ENCODE measurements at places on chromosomes 5 and 9.

- DNase-seq: no peak
These were observed 173.1 kb downstream of the PLK2 start for GRCh38 chr5:58286741-58287140.

DNA sequence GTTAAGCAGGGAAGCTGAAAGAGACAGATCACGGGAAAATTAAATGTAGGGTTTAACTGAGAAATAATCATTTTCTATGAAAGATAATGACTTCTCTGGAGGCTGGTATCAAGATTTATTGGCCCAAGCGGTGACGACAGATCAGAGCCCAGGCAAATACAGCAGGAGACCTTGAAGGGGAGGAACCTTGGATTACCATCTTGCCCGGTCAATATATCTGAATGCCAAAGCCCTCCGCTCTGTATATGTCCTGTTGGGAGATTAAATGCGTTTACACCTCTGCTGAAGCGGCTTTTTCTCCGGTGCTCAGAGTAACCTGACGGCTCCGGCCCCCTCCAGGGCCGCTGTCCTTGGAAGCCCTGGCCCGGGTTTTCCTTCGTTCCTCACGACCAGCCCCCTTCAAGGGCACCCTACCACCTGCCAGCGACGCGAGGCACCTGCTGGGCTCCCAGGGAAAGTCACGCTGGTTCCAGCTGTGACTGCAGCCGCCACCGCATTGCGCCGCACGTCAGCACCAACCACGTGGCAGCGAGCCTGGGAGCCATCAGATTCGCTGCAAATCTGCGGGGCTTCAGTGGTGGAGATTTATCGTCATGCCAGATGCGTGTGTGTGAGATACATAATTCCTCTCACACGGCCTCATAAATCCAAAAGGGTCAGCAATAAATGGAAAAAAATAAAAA is 4.4 kb upstream of the QSOX2 start:
- no peak for DNase-seq

- no peak for DNase-seq
These were observed 14.9 kb downstream of the TXN start for GRCh38 chr9:110241260-110241857.

DNA sequence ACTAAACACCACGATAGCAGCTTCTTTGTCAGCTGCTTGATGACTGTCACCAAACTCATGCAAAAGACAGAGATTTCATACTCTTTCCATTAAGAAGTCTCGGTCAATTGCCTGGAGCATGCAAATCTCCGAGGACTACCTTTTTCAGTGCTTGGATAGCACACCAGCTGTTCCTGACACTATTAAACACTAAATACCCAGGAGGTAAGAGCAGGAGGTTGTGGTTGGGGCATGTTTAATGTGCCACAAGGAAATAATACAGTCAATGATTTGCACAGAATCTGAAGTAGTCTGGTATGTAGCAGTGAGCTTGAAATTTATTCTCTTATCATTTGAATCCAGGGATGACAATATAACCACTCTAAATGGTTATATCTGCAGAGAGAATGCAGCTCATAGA is 996.2 kb downstream of the CDH12 start:
- no peak for DNase-seq

GRCh38 chr5:40799258-40799657 is 1.1 kb upstream of the PRKAA1 start:
- DNase-seq: no peak

GRCh38 chr5:56977021-56977420 is 25.1 kb upstream of the MIER3 start:
- DNase-seq: no peak
